Panc1 (cell line): ENCODE measurements at places on chromosomes 1 and 21. TPM values are rescaled to one million over a fixed set of nuclear protein-coding genes. Genes with fewer than 3 reads are reported as not detected.

CLEC20A gene
- not detected for total RNA-seq

DNA sequence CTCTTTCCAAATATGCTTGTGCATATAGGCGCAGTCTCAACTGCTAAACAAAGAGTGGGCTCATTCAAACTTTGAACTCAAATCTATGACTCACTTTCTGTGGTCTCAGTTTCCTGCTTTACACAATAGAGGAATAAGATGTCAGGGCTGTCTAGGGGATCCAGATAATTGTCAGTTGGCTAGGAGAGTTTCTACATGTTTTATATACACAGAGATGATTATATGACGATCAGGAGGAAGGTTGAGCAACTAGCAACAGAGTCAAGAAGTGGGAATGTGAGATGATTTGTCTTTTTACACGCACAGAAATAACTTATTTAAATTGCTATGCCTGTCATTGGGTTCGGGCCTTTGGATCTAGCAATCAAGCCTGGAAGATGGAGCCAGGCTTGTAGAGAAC lies 299.4 kb upstream of the LYPLAL1 start:
- no peak for DNase-seq

- DNase-seq, result no peak
These were observed 671 bp downstream of the HNRNPU start for GRCh38 chr1:244863491-244864252.

GPR52 gene
- 0.87 TPM for total RNA-seq

LDLRAD1 gene
- not detected for total RNA-seq

GRCh38 chr1:218836264-218836663 lies 337.4 kb upstream of the LYPLAL1 start:
- no peak for DNase-seq

F13B gene
- total RNA-seq, result not detected

GRCh38 chr1:150730130-150730721 lies 9.5 kb upstream of the HORMAD1 start:
- DNase-seq, result no peak

AGT gene
- total RNA-seq, result 0.87 TPM

DNA sequence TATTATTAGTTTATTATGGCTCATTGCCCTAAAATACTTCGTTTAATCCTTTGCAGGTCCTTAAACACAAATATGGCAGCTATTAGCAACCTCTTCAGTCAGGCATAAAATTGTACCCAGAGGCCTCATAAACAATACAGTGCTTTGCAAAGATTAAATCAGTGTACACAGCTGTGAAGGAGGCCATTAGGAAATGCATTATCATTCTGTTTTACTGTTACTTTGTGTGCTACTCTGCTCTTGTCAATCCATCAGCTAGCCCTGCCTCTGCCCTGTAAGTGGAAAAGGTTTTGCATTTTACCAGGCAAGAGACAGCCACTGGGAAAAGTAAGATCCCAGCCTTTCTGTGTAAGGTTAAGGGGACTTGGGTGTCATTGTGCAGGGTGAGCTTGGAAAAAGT lies 415.7 kb upstream of the DAB1 start:
- DNase-seq, result no peak
